ENCODE measurements at places on chromosomes 4 and X.

- no peak for DNase-seq
Observed at GRCh38 chr4:79253924-79254323, 71.9 kb downstream of the NAA11 start.

GRCh38 chr4:95421869-95422268 lies 126.9 kb downstream of the UNC5C start:
- DNase-seq: no peak

- peak; percentile 67 for DNase-seq
Observed at GRCh38 chrX:41043674-41044345, 41.4 kb upstream of the USP9X start.

- peak; percentile 1 for DNase-seq
Observed at GRCh38 chrX:97564496-97564895, 680.8 kb downstream of the RPA4 start.

- no peak for DNase-seq
Observed at GRCh38 chr4:8200302-8200975, 1.3 kb downstream of the SH3TC1 start.
